ENCODE measurements at places on chromosomes 1 and 21. TPM values are rescaled to one million over a fixed set of nuclear protein-coding genes. Genes with fewer than 3 reads are reported as not detected.
A peak's percentile ranks its signal among the peaks of the same experiment; 100 is the strongest.

Gene PCSK9
- total RNA-seq, result 0.70 TPM

GRCh38 chr1:3166206-3166918 lies 97.4 kb downstream of the PRDM16 start:
- no peak for DNase-seq

DNA sequence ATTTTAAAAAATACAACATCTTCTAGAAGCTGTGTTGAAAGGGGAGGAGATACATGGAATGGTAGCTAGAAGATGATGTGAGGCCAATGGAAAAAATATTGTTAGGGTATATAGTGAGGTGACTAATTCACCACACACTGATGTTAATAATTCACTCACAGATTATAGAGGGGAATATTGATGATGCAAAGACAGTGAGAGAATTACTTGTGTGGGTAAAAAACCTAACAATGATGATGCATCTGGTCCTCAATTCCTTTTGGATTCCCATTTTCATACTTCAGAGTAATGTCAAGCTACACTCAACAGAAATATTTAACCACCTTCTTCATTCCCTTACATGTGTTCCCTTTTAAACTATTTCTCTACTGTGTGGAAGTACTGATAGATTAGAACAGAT lies 169.5 kb upstream of the DPYD start:
- no peak for DNase-seq

Gene FCMR
- total RNA-seq, result not detected

Gene PIP5K1A
- total RNA-seq, result 57.6 TPM

DNA sequence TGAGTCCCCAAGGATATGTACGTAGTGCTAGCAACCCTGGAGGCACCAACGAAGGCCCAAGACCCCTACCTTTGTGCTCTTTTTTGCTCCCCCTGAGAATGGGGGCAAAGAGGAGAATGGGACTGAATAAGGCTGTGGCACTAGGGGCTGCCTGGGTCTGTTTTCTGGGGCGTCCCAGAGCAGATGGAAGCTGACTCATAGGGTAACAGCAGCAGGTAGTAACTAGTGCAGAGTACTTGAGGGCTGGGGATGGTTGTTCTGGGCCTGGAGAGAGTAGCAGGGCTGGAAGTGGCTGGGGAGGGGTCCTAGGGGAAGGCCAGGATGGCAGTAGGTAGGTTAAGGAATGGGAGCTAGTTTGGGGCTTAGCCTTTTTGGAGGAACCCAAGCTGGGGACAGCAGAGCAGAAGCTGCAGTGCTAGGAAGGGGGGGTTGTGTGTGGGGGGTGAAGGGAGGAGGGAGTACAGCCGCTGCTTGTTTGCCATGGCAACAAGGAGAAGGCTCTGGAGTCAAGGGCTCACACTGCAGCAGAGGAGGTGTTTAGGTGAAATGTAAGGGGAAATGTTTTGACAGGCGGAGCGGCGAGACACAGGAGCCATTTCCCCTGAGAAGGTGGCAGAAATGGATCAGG lies 1.8 kb downstream of the NCDN start:
- DNase-seq, result no peak

DNA sequence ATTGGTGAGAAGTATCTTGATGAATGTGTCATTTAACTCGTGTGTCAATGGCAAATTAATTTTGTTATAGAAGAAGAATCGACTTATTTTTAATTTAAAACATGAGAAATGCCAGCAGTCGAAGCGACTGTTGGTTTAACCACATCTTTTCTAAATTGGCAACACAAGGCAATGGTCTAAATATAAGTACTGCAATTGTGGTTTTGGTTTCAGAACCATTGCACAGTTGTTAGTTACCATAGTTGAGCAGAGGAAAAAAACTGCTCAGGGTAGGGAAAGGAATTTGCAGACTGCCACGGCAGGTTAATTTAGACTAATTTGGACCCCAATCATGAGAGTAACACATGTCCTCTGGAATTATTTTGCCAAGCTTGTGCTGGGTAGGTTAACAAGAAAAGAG lies 185.6 kb upstream of the RUNX1 start:
- no peak for DNase-seq

Gene SERPINC1
- not detected for total RNA-seq

GRCh38 chr1:43968348-43968948 lies 1.4 kb upstream of the DPH2 start:
- peak; percentile 61 for DNase-seq

DNA sequence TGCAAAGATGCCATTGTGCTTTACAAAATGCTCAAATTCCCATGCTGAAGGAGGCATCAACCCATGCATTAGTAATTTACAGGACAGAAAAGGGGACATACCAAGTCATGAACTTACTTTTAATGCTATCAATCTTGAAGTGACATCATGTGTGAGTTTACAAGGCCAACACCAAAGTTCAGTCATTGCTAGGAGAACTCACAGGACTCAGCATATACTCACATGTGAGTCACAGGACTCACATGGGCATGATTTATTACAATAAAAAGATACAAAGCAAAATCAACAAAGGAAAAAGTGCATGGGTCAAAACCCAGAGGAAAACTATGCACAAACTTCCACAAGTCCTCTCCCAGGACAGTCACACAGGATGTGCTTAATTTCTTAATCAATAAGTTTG lies 1656.0 kb downstream of the MRPL39 start:
- DNase-seq, result no peak
